ENCODE measurements at places on chromosomes 12 and 14.
A peak's percentile ranks its signal among the peaks of the same experiment; 100 is the strongest.

GRCh38 chr12:95243497-95244183 is 26.0 kb downstream of the VEZT start:
- DNase-seq = no peak

GRCh38 chr12:96326628-96327227 is 73.5 kb downstream of the CDK17 start:
- no peak for DNase-seq

DNA sequence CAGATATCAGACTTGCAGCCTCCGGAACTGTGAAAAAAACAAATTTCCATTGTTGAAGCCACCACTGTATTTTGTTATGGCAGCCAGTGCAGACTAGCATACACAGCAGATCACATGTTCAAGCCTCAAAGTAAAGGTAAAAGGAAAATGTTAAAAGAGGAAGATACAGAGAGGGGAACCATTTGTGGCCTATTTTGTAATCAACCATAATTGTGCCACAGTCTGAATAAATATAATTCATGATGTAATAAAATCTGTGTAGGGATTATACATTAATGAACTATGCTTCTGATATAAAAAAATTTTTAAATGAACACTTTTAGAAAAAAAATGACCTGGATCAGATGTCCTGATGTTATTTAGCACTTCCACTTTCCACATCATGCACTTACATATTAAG is 79.6 kb downstream of the SLC16A7 start:
- no peak for DNase-seq

GRCh38 chr12:92042791-92043531 is 102.7 kb downstream of the BTG1 start:
- DNase-seq = no peak

DNA sequence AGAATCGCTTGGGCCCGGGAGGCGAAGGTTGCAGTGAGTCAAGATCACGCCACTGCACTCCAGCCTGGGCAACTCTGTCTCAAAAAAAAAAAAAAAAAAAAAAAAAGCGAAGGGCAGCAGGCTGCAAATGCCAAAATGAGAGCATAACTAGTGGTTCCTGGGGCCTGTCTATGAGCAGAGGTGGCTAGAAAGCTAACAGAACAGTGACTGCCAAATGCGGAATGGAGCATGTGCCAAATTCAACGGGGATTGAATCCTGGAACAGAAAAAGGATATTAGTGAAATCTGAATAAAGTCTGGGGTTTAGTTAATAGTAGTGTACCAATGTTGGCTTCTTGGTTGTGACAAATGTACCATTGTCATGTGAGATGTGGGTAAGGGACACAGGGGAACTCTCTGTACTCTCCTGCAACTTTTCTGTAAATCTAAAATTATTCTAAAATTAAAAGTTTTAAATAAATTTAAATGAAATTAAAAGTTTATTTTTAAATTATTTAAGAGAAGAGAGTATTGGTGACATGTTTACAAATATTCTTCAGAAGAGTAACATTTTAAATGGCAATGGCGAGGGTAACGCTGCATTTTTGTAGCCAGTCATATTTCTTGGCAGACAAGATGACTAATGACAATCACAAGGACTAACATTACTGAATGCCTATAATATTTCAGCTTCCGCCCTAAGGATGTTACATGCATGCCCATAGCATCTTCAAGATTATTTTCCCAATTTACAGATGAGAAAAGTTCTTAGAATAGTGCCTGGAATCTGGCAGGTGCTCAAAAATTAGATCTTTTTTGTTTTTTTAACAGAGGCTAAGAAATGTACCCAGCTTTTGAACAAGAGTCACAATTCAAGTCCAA is 28.9 kb upstream of the NUDT4 start:
- no peak for DNase-seq

- no peak for DNase-seq
Measured at GRCh38 chr12:128959901-128960300, 106.6 kb downstream of the GLT1D1 start.

- no peak for DNase-seq
Measured at GRCh38 chr12:115343601-115344000, 659.6 kb upstream of the TBX3 start.

- DNase-seq = no peak
Measured at GRCh38 chr14:93748208-93749075, 39.8 kb downstream of the PRIMA1 start.

DNA sequence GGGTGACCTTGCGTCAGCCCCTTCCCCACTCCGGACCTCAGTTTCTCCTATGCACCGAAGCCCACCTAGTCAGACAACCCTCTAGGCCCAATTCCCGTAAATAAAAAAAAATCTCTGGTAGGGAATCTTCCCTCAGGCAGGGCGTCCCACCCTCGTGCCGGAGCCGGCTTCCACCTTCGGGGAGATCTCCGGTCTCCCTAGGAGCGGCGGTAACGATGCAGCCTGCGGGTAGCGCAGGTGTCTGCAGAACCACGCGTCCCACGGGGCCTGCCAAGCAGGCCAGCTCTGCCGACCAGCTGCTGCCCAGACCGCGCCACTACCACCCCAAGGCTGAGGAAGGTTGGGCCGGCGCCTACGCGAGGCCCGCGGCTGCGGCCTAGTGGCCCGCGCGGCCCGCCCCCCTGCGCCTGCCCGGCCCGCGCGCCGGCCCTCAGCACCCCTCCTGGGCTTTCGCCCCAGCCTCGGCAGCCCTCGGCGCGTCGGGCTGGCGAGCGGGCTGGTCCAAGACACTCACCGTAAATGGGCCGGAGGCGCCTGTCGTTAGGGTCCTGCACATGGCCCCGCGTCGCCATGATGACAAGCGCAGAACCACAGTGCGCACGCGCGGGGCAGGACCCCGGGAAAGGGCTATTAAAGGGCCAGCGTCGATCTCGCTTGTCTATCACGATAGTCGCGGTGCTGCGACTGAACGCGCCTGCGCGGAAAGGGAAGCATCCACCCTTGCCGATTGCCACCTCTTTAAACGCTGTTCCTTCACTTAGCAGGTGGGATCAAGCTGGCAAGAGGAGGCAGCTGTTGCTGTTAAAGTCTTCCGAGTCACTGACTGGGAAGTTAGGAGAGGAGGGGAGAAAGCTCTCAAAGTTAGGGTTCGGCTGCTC is at the start of gene NAA25:
TSS of gene NAA25 (minus strand) at position 582 of the 878 bp plus-strand sequence. CDS start at position 572, 10 bp downstream.
- DNase-seq = peak; percentile 93

DNA sequence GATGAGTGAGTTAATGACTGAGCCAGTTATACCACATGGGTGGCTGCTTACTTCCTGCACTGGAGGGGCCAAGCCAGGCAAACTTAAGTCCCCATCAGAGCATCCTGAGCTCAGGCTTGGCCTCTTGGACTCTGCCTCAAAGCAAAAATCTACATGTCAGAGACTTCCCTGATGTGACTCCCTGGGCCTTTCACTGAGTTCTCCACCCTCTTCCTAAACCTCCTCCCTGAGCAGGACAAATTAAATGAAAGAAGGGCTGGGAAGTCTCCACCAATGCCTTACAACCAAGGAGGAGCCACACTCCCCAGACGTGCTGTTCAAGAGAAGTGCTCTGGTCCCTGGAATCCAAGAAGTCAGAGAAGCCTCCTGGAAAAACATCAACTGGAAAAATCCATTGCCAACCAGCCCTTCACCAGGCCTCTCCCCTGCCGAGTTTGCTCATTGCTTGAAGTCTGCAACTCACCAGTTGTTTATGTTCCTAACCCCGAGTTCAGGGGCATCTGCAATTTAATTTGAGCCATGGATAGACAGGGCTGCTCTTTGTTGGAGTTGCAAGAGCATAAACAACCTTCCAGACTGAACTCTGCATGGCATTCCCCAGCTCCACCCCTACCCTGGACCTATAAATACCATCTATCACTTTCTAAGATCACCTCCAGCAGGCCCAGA is 160.5 kb downstream of the ANO2 start:
- no peak for DNase-seq

- no peak for DNase-seq
Measured at GRCh38 chr12:53725824-53726223, 1.4 kb downstream of the CALCOCO1 start.

- no peak for DNase-seq
Measured at GRCh38 chr12:108247130-108247529, 92.0 kb downstream of the CMKLR1 start.

- DNase-seq = no peak
Measured at GRCh38 chr12:90621927-90622326, 333.0 kb downstream of the CCER1 start.

DNA sequence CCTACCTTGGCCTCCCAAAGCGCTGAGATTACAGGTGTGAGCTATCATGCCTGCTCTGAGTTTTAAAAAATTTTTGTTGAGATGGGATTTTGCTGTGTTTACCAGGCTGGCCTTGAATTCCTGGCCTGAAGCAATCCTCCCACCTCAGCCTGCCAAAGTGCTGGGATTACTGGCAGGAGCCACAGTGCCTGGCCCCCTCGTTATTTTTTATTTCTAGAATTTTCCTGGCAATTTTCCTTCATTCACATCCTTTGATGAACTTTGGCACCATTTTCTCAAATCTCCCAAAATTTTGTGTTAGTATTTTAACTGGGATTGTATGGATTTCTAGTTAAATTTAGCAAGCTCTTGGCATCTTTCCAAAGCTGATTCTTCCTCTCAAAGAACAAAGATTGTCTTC is 24.6 kb upstream of the SCARB1 start:
- no peak for DNase-seq

GRCh38 chr12:104423273-104423672 is 33.5 kb upstream of the CHST11 start:
- DNase-seq = no peak

- no peak for DNase-seq
Measured at GRCh38 chr12:47736877-47737676, 11.8 kb upstream of the ENDOU start.

GRCh38 chr12:81288651-81289050 is 210.8 kb downstream of the ACSS3 start:
- no peak for DNase-seq

DNA sequence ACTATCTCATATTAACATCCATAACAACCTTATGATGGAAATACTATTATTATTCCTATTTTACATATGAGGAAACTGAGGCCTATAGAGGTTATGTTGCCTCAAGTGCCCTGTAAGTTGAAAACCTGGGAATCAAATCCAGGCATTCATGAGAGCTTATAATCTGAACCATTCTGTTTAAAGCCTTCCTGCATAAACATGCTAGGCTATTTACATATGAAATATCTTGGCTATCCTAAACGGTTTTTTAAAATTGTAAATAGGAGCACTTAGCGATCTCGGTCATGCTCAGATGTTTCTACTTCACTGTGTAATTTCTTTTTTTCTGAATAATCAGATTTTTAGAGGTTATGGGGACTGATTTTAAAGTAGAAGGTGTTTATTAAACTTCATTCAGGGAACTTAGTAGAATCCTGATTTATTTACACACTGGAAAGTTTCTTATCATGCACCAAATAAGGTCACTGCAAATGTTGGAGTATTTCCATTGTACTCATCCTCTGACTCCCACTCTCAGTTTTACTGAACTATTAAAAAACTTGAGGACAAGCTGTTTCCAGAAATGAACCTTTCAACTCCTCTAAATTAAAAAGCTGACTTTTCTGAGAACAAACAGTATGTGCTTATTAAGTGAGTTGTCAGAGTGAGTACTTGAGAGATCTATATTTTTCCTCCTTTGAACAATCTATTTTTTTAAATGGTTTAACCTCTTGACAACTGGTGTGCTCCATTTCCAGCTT is 141.7 kb downstream of the PIK3C2G start:
- no peak for DNase-seq

GRCh38 chr14:101739446-101740141 is 21.9 kb upstream of the PPP2R5C start:
- no peak for DNase-seq

DNA sequence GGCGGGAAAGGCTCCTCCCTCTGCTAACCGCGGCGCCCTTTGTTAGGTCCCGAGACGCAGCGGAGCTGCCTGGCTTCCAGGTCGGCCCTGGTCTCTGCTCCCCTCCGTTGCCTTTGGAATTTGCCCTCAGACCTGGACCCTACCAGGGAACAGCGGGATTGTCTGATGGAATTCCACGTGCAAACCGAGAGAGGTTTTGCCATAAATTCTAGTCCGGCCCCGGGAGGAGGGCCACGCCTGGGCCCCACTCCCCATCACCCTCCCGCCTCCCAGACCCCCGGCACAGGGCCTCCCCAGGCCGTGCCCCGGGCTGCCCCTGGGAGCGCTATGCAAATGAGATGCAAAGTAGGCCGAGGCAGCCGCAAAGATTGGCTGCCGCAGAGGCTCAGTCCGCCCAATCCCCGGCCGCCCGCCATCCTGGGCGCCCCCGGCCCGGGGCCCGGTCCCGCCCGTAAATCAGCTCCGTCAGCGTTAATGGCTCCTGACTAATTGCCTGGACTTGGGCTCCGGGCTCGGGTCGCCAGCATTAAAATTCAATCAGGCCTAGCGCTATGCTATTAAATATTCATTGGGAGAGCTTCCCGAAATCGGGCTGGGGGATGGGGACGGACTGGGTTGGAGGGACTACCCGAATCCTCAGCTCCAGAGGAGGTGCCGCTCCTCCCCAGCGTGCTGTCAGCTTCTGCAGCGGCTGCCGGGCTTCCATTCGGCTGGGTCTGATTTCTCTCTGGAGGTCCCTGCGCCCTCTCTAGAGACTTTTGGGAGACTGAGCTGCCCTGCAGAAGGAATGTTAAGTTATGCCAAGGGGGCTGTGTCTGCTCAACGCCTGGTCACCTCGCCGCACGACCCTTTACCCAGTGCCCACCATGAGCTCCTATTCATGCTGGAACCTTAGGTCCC is 15.7 kb upstream of the FIGNL2 start:
- DNase-seq = no peak

GRCh38 chr14:102584871-102585869 is 7.3 kb upstream of the RCOR1 start:
- DNase-seq = peak; percentile 68

DNA sequence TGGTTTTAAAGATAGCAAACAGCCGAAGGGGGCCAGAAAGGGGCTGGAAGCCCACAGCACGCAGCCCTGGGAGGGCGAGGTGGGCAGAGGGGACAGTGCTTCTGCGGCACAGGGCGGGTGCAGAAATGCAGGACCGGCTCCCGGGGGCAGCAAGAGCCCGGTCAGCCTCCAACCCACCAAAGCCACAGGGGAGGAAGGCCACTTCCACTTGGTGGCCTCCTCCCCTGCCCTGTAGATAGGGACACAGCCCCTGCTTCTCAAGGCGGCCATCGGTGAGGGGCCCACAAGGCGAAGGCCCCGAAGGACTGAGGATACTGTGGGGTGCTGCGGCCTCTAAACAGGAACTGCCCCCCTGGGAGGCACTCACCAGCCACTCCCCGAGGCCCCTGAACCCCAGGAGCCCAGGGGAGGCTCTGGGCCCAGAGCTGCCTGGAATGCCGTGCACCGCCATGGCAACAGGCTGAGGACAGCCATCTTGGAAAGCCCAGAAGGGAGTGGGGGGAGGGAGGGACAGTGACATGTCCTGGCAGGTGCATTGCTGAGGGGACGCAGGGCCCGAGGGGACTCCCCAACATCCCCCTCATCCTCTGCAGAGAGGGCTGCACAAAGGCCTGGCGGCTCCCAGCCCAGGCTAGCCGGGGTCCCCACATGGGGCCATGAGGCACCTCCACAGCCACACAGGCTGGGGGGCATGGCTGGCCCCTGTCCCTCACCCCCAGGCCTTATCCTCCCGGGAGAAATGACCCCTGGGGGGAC is 114.7 kb downstream of the NCOR2 start:
- DNase-seq = no peak

DNA sequence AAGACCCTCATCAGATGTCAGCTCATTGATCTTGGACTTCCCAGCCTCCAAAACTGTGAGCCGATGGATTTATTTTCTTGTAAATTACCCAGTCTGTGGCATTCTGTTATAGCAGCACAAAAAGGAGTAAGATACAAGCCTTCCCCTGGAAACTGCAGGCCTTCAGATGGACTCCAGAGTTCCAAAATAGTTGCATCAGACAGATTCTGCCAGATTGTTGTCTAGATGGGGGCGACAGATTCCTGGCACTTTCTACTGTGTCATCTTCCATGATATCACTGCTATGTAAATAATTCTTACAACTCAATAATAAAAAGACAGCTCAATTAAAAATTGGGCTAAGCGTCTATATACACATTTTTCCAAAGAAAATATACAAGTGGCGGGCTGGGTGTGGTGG is 17.2 kb upstream of the MARK3 start:
- DNase-seq = no peak
